Stimulated activated CD4-positive, alpha-beta T cell treated with anti-CD3 and anti-CD28 coated beads, Interleukin-15, amount 100 ng/mL, for 48 hours (primary cell): ENCODE measurements at places on chromosomes 7 and 10.
A peak's percentile ranks its signal among the peaks of the same experiment; 100 is the strongest.

DNA sequence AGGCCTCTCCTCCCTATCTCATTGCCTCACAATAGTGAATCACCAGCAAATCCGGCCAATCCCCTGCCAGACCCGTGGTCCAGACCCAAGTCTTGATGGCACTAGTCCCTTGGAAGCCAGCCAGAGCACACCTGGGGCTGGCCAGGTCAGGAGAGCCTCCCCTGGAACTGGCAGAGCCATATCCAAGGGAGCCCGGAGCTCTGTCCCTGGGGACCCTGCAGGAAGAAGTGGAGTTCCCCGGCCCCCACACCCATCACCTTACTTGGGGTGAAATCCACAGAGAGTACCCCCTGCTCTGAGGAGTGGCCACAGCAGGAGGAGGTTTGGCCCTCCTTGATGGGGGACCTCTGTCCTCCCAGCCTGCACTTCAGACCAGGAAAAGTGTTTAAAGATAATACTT is 122.5 kb downstream of the HECW1 start:
- DNase-seq, result no peak

DNA sequence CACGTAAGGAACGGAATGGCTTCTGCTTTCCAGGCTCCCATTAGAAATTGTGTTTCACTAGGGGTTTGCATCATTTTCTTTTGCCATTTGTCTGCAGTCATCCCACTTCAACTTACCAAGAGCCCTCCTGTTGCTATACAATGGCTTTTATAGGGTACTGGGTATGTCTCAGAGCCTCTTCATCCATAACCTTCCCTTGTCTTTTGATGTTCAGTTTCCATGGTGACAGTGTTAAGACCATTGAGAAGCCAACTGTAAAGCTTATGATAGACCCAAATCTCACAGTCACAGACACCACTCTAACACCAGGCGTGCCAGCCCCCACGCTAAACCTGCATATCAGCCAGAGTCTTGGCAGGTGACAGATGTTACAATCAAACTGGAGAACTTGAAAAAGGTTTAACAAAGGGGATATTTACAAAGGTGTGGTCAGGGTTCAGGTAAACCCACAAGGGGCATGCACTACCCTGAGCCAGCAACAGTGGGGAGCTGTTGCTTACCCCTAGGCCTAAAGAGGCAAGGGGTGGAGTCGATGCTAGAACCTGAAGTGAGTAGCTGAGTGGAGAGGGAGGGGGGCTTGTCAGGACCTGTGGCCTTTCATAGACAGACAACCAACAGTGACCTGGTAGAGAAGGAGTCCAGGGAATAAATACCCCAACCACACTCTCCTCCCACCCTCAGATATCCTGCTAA is 53.2 kb upstream of the ABLIM1 start:
- no peak for DNase-seq

GRCh38 chr7:145497911-145498525 is 618.6 kb upstream of the CNTNAP2 start:
- DNase-seq, result no peak

GRCh38 chr10:13560597-13560996 is 26.2 kb upstream of the PRPF18 start:
- no peak for DNase-seq

DNA sequence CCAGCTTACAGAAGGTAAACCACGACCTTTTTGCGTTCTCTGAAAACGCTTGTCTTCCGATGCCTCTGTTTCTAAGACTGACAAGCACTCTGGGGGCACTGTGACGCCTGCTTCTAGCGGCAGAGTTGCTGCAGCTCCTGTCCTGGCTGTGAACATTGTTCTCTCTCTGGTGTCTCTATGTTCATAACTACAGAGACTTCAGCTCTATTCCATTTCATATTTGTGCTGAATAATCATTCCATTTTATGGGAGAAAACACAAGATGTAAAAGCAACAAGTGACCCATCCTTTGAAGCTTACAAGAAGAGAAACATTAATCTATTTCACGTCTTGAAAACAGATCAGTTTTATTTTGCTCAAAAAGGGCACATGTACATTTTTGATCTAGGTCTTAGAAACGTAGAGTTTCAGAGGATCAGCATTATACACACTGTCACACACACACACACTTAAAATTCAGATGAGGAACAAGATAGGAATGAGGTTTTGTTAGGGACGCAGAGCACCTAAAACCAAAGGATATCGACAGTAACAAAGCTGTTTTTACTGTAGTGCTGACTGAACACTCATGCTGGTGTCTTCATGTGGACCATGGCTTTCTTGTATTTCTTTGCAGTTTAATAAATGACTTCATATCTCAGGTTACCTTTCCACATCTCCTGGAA is 3.0 kb downstream of the IKZF1 start:
- no peak for DNase-seq

DNA sequence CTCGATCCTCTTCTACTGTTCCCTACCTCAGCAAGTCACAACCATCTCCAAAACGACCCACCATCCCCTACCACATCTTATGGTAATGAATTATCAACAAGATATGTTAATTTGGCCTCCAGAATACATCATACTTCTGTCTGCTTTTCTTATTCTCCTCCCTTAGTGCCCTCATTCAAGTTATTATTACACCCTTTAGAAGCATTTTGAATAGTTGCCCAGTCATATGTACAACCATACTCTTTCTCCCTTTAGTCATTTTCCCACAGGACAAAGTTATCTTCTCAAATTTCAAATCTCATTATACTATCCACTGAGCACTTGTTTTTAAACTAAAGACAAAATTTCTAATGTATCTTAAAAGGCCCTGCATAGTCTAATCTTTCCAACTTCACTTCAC is 71.0 kb downstream of the GNAT3 start:
- no peak for DNase-seq

GRCh38 chr10:74898201-74898976 is 72.0 kb downstream of the KAT6B start:
- DNase-seq, result no peak

- DNase-seq, result no peak
These were observed 272.2 kb downstream of the TCF7L2 start for GRCh38 chr10:113222207-113222606.

DNA sequence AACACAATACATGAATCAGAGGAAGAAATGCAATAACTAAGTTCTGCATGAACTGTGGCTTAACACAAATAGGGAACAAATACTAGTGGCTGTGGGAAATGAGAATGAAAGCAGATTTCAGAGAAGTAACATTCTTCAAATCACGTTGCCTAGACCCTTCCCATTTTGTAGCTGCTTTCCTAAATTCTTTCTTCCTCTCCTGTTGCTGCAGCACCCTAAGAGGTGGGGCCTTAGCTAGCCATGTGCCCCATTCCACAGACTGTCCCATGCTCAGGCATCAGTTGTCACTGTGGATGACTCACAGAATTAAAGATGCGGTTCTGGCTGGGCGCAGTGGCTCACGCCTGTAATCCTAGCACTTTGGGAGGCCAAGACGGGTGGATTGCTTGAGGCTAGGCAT is 704.7 kb upstream of the C7orf33 start:
- DNase-seq, result no peak

DNA sequence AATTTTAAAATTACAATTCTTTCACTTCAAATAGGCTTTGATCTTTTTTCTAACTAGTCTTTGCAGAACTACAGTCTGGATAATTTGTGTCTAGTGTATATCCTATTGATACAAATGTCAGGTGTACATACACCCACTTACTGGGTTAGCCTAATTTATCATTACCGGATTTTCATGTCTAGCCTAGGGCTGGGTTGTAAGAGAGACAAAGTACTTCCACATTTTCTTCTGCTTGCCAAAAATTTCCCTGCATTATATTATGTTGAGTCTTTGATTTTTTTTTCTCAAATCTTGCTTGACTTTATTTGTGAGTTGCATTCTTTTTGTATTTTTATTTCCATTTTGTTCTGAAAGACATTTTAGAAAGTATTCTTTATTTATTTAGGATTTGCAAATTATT is 284.8 kb upstream of the FZD8 start:
- DNase-seq, result no peak

GRCh38 chr10:18777258-18777657 is 118.0 kb downstream of the ARL5B start:
- DNase-seq, result no peak

GRCh38 chr10:72056113-72056512 is 32.2 kb downstream of the SPOCK2 start:
- no peak for DNase-seq

- no peak for DNase-seq
These were observed 54.6 kb upstream of the TRIM24 start for GRCh38 chr7:138405496-138405895.

DNA sequence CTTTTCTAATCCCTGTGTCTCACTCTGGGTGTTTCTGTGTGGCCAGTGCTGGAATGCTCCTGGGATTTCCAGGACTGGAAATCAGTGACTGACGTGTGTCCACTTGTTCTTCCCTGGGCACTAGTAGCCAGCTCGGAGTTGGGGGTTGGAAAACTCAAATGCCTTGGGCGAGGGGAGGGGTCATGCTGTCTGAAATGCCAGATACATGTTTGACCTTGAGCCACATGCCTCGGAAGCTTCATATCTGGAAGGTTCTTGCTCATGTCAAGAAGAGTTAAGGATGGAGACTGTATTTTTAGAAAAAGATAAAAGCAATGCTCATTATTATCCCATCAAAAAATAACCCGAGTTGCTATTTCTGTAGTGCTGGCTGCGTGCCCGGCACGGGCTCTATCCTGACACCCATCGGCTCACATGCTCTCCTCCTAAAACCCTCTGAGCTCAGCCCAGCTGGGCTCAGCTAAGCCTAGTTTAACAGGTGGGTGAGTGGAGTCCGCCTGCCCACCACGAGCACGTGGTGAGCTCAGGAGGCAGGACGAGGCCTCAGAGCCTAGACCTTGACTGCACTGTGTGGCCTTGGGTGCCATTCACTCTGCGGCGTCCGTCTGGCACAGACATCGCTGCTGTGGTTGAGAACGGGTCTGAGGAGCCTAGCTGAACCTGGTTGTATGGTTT is 6.4 kb downstream of the DPYSL4 start:
- DNase-seq, result no peak

GRCh38 chr7:16129431-16130110 is 291.8 kb downstream of the CRPPA start:
- DNase-seq, result no peak

GRCh38 chr10:124999433-125000365 is 57.8 kb downstream of the ZRANB1 start:
- DNase-seq, result no peak

GRCh38 chr10:31134311-31134952 is 102.8 kb upstream of the ZNF438 start:
- peak; percentile 14 for DNase-seq

DNA sequence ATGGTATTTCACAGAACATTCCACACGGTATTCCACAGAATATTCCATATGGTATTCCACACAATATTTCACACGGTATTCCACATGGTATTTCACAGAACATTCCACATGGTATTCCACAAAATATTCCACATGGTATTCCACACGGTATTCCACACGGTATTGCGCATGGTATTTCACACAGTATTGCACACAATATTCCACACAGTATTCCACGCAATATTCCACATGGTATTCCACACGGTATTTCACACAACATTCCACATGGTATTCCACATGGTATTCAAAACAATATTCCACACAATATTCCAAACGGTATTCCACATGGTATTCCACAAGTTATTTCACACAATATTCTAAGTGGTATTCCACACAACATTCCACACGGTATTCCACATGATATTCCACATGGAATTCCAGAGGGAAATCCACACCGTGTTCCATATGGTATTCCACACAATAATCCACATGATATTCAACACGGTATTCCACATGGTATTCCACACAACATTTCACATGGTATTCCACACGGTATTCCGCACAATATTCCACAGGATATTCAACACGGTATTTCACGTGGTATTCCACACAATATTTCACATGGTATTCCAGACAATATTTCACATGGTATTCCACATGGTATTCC is 136.7 kb upstream of the CHST15 start:
- no peak for DNase-seq

DNA sequence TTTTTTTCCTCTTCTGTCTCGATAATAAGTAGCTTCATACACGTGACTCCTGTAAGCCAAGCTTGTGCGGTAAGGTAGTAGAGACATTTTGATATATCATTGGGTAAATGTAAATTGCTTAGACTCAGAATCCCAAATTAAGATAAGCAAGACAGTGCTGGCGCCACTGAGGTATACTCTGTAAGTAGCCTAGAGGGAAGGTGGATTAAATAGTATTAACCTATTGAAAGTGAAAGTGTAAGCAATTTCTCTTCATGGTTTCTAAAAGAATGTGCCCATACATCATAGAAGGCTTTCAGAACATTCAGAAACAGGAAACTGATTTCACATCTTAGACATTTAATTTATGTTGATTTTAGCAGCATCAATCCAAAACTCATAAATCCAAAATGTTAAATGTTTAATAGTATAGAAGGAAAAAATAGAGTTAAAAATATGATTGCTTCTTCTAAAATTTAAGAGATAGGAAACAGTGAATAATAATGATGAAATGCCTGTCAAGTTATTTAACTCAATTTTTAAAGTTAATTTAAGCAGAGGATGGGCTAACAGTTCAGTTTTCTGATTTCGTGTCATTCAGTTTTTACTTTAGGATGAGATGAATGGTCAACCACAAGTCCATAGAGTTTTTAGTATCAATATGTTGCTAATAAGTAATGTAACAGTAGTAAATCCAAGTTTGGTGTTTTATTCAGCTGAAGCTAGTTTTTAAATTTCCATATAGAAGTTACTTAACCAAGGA is 36.8 kb downstream of the LRRC72 start:
- no peak for DNase-seq

DNA sequence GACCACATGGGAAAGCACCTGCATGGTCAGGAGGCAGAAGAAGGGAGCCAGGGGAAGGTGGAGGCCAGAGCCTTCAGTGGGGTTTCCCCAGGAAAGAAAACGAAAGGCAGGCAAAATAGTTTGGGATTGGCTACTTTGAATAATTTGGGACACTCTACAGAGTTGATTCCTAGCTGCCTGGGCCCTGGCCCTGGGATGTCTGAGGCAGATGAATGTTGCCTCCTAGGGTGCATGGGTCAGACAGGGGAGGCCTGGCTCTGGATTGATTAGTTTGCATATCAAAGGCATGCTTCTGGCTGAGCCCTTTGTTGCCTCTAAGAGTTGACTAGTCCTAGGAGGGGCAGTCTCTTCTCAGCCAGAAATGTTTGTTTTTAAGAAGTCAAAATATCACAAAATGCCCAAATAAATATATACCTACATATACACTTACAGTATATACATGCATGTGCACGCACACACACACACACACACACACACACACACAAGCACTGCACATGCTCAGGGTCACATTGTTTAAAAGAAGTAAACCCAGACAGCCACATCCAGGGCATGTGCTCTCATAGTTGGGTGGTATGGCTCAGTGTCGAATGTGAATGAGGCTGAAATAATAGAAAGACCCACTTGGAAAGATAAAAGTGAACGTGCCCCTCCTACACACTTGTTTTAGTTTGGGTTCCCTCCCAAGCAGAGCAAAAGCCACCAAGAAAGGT is 184.2 kb downstream of the GPAM start:
- DNase-seq, result no peak

- no peak for DNase-seq
These were observed 63.2 kb upstream of the DLX6 start for GRCh38 chr7:96942112-96942511.

GRCh38 chr10:63213489-63213888 is 80.4 kb downstream of the NRBF2 start:
- no peak for DNase-seq

DNA sequence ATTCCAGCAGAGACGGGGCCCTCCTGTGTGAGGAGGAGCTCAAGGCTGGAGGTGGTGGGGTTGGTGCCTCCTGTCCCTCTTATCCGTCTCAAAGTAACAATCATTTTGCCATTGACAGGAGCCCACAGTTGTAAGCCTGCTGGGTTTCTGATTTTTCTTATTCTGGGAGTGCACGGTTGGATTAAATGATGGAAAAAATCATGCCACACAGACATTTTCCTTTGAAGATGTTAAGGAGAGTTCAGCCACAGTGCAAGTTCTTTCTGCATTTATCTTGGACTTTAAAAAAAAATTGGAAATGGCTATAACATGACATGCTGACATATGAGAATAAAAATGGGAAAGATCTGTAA is 8.4 kb upstream of the LYZL1 start:
- DNase-seq, result no peak
